ENCODE measurements at places on chromosomes 6 and 20.

DNA sequence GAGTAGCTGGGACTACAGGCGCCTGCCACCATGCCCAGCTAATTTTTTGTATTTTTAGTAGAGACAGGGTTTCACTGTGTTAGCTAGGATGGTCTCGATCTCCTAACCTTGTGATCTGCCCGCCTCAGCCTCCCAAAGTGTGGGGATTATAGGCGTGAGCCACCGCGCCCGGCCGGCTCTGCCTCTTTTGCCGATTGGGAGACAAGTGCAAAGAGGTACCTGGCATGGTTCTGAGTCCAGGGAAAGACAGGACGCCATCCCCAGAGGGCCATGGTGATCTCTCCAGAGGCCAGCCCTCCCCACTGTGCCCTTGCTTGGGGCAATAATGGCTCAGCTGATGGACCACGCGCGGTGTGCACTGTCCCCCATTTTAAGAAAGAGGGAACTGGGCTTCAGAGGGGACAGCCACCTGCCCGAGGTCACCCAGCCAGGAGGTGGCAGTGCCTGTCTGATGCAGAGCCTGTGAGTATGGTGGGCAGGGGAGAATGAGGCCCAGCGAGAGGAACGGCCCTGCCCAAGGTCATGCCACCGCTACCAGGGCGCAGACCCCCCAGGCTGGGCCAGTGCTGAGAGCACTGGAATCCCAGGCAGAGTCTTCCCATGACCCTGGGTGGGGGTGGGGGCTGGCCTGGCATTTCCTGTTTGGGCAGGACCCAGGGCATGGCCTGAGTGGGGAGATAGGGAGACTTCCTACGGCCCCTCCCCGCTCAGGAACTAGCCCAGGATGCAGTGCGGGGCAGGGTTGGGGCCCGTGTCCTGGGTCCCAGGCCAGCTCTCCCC lies 61.0 kb downstream of the SNAI1 start:
- no peak for DNase-seq

DNA sequence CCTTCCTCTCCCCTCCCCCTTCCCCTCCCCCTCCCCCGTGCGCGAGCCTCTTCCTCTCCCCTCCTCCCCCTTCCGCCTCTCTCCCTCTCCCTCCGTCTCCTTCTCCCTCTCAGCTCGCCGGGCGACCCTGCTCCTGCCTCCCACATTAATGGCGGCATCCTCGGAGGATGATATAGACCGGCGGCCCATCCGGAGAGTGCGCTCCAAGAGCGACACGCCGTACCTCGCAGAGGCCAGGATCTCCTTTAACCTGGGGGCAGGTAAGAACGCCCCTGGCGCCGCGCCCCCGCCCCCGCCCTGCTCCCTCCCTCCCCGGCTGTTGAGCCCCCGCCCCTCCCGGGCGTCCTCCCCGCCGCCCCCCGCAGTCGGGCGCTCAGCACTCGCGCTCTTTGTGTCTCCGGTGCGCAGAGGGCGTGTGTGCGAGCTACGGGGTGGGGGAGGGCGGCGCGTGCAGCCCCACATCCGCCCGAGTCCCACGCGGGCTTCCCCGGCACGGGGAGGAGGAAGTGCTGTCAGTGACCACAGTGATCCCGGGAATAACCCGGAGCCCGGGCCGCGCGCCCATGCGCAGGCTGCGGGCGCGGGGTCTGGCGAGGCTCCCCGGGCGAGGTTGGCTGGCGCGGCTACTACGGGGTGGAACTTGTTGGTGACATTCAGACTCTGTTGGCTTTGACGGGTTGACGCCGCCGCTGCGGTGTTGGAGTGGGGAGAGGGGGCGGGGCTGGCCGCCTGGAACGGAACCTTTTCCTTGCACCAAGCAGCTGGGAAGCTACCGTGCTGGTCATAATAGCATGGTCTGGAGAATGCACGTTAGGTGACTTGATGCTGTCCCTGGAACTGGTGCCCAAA lies 33.2 kb downstream of the PHACTR1 start:
- DNase-seq, result no peak

DNA sequence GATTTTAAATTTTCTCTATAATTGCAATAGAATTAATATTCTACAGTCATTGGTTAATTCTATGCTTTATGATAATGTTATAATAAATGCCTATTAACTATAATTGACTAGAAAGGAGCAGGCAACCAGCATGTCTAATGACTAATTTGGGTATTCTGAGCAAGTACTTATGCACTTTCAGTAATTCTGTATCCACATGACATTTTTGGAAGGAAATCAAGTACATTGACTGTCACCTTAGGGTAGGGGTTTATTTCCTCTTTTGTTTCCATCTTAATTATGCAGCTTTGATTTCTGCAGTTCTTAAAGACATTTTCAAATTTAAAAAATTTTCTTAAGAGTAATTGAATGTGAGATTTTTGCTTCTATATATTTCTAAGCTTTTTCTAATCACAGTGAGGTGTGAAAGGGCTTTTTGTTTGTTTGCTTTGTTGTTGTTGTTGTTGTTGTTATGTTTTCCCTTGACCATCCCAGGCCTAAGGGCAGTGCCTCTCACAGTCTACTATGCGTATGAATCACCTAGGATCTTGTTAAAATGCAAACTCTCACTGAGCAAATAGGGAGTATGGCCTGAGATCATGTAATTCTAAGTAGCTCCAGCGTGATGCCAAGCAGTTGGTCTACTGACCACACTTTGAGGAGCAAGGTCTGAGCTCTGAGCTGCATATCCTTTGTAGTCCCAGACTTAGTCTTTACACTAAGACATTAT lies 467.1 kb upstream of the RNF217 start:
- no peak for DNase-seq

- no peak for DNase-seq
Measured at GRCh38 chr20:57650266-57650665, 30.0 kb upstream of the ZBP1 start.

DNA sequence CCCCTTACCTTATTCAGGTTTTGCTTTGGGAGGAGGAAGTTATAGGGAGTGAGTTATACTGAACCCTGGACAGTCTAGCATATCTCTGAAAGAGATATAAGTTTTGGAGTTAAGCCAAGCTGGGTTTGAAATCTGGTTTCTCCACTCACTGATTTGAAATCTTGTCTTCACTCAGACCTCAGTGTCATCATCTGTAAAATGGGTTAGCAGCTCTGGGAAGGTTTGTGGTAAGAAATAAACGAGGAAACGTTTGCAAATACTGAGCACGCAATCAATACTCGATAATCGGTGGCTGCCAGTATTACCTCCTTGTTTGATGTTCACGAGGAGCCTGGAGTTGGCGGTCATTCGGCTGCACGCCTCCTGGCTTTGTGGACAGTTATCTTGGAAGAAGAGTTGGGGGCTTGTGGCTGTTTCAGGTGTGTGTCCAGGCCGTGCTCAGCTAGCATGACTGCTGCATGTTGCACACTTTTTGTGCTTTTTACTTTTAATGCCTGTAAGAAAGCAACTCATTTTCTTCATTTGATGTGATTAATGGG lies 61.8 kb downstream of the PAX1 start:
- DNase-seq, result no peak

- DNase-seq, result no peak
Measured at GRCh38 chr20:62595491-62595890, 46.8 kb upstream of the SLCO4A1 start.

- DNase-seq, result no peak
Measured at GRCh38 chr6:3962291-3963280, 113.4 kb downstream of the FAM50B start.

- DNase-seq, result peak; percentile 46
Measured at GRCh38 chr6:16723826-16724225, 37.4 kb downstream of the ATXN1 start.

DNA sequence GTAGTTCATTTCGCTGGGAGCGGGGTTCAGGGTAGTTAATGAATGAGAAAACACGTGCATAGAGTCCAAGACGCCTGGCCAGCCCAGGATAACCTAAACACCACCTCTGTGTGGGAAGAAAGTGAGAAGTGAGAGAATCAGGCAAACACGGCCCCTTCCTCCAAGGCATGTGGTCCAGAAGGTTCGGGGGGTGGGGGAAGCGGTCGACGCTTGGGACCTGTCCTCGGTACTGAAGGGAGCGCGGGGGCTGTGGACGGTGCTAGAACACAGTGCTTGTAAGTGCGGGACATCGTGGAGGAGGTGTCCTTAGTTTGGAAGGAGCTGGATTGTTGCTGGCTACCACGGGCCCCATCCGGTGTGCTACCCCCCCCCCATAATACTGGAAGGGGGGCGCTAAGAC lies 1.7 kb upstream of the VSTM2L start:
- no peak for DNase-seq

DNA sequence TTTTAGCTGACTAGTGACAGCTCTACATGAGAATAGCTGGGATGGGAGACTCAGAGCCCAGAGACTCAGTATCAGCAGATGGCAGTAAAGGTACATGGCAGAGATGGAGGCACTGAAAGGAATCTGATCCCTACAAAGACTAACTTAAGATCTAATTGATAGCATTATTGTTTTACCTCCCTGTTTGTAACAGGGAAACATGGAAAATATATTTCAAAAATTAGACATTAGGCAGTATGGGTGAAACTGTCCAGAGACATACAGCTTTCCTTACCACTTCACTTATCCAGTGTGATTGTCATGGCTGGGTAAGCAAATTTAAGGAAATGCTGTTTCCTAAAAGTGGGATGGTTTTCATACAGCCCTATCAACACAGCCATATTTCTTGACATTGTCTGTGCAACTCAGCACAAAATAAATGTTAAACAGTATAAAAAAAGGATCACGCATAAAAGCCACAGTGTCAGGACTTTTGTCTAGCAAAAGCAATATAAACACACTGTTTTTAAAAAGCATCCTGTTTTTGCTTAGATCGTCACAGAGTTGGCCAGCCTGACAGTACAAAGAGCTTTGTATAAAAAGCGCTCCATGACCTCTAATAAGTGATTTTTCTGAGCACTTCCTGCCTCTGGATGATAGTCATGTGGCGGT lies 376.9 kb downstream of the PHF3 start:
- DNase-seq, result no peak

DNA sequence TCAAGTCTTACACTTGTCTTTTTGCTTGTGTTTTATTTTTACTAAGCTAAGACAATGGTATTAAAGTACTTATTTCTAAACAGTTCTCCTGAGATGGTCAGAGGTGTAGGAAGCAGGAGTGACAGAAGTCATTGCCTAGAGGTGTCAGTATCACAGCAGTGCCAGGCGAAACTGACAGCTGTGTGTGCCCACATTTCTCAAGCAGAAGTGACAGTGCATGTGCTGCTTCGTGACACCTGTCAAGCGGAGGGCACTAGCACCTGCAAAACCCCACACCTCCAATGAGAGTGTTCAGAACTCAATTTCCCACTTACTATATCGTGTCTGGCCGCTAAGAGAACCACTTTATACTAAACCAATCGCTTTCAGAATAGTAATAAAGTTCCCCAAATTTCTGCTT lies 82.8 kb downstream of the SLC23A2 start:
- no peak for DNase-seq

GRCh38 chr6:2563635-2564034 lies 187.1 kb downstream of the MYLK4 start:
- DNase-seq, result no peak

GRCh38 chr20:51729771-51730170 lies 38.4 kb downstream of the ATP9A start:
- no peak for DNase-seq

DNA sequence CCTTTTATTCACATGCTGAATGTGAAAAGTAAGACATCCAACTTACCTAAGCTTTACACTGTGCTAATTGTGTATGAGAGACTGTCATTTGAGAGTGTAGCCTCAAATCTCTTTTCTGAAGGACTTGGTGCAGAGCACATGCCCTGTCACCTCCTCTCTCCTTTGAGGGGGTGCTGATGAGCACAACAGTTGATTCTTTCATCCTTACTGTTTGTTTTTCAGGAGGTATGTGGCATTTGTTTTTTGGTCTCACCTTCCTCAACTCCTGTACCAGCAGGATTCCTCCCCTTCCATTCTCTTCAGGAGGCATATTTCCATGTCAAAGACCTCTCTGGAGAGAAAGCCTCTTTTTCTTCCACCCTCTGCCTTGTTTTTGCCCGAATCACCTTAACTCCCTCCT lies 252.6 kb upstream of the CITED2 start:
- DNase-seq, result no peak

DNA sequence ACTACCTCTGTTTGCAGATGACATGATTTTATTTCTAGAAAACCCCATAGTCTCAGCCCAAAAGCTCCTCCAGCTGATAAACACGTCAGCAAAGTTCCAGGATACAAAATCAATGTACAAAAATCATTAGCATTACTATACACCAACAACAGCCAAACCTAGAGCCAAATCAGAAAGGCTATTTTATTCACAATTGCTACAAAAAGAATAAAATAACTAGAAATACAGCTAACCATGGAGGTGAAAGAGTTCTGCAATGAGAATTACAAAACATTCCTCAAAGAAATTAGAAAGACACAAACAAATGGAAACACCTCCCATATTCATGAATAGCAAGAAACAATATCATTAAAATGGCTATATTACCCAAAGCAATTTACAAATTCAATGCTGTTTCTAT lies 65.6 kb upstream of the HTR1E start:
- no peak for DNase-seq

DNA sequence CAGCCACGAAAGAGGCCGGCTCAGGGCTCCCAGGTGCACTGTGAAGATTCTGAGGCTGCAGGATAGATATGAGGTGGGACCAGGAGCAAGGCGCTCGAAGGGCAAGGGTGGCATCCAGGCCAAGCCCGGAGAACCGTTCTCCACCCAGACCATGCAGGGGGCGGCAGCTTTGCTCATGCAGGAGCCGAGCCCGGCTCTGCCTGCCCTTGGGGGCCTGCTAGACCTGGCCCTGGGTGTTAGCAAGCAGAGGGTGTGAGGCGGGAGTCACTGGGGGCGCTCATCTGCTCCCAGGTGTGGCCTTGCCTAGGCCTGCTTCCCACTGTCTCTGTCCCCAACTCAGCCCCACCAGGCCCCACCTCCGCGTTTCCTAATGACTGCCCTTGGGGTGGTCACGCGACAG lies 59.4 kb downstream of the WDR27 start:
- DNase-seq, result no peak

GRCh38 chr6:1621070-1621701 lies 11.5 kb downstream of the FOXC1 start:
- no peak for DNase-seq

Measured in CD4-positive, alpha-beta T cell treated with Interleukin-2 at 100 ng/mL for 4 hours (primary cell).